Breast epithelium (tissue), 4 donors: ENCODE measurements at places on chromosomes 7 and 10. TPM values are rescaled to one million over a fixed set of nuclear protein-coding genes. Genes with fewer than 3 reads are reported as not detected.

SPDYE9 gene
- not detected for total RNA-seq

OR2A5 gene
- total RNA-seq = not detected

ALOX5 gene
- total RNA-seq = 67.5 TPM

LIPN gene
- not detected for total RNA-seq

PPP1R17 gene
- total RNA-seq = not detected

PAPSS2 gene
- total RNA-seq = 27.2 TPM

TAS2R4 gene
- total RNA-seq = 2.0 TPM

LRRD1 gene
- not detected for total RNA-seq

- no peak for DNase-seq
Measured at GRCh38 chr10:132828681-132829080, 42.7 kb upstream of the NKX6-2 start.

DNA sequence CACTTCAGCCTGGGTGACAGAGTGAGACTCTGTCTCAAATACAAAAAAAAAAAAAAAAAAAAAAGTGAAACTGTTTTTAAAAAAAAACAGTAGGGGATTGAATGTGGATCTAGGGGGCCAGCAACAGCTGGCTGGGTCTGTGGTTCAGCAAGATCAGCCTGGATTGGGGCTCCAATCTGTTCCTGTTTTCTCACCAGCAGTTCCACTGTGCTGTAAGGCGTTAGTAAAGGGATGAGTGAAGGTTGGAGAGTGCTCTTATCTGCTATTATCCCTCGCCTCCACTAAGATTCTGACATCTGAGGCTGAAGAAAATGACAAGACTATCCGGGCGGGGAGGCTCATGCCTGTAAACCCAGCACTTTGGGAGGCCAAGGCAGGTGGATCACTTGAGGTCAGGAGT is 41.6 kb upstream of the GTF2IRD1 start:
- no peak for DNase-seq

DNA sequence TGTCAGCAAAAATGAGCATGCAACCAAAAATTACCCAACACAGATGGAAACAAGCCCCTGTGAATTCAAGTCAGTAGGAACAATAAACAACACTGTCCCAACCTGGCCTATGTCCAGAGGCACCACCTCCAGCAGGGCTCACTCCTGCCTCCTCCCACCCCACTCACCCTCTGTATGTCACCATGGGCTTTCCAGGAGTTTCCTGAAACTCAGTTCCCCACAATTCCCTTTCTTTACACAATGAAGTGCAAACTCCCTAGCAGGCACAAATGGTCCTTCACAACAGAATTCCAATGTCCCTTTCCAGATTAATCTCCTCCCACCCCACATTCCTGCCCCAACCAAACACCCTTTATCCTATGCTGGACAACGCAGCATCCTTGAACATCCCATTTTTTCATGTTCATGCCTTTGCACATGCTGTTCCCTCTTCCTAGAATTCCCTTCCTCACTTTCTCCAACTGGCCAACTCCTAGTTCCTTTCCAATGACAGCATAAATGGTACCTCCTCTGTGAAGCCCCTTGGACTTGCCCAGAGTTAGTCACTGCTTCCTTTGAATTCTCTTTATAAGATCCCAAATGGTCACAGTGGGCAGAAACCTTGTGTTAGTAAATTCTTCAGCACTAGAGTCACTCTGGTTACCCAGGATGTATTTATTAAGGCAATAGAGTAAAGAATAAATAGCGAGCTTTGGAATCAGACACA is 157.5 kb downstream of the SLIT1 start:
- DNase-seq = no peak

DNA sequence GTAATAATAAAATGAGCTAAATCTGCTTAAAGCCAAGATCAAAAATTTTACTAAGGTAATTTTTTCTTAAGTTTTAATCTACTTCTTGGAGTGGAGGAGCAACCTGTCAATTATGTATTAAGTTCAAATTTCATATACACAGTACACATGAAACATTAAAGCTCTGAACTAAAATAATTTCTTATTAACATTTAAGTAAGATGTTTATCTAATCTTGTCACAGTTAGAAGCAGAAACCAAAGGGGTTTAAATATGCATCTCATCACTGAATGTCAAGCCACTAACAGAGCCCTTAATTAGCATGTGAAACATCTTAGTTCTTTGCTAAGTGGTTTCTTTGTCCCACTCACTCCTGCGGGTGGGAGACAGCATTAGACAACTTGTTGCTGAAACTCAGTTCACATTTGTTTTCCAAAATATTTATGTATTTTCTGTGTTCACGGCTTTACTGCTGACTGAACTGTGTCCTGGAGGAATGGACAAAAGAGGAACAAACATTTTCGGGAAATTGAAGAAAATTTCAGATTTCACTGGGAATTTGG is 130.9 kb upstream of the MBL2 start:
- no peak for DNase-seq

GRCh38 chr7:2151237-2151636 is 81.5 kb downstream of the MAD1L1 start:
- DNase-seq = no peak

- DNase-seq = no peak
Measured at GRCh38 chr10:73867126-73867807, 7.1 kb downstream of the CAMK2G start.

DNA sequence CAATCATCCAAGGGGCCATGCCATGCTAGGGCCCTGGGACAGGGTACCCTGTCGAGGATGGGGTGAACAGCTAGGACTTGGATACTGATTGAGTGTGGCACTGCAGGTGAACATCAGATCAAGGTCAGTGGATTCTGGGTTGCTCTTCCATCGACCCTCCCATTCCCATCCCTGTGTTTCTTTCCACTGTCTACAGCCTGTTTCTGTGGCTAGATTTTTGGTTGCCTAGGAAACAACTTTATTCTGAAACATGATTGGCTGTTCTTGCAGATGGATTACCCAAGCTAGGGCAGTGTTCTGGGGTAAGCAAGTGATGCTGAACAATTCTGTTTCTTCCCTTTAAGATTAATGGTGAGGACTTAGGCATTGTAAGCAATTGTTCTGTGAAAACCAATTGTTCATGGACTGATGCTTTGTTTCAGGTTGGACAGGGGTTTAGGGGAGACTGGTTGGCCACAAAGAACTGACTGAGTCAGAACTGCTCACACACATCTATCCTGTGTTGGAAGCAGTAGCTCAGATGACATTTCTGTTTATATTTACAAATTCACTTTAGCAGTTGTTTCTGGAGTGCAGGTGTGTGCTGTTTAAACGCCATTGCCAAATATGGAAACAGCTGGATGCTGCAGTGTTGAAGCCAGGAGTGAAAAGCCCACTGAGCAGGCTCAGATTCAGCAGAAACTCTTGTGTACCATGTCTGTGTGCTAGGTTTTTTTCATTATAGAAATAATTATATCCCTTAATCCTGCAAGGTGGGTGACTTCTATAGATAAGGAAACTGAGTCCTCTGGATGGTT is 102.3 kb upstream of the BTBD16 start:
- DNase-seq = no peak
